Brain microvascular endothelial cell (primary cell): ENCODE measurements at places on chromosomes 1 and 21.

GRCh38 chr1:55056632-55056992, 17.3 kb downstream of the PCSK9 start:
- DNase-seq: no peak

- no peak for DNase-seq
Observed at GRCh38 chr1:237139732-237140131, 97.7 kb downstream of the RYR2 start.

DNA sequence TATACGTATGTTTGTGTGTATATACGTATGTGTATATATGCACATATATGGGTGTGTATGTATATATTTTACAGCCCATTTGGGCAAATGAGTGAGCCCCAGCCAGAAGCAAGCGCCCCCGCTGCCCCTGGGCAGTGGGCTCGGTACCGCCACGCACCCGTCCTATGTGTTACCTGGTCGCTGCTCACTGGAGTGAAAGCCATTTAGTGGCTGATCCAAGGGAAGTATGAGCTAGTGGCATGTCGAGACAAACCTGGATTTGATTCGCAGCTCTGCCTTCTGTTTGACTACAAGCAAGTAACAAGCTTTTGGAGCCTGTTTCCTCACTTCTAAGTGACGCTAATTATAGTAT, 35.8 kb upstream of the JAK1 start:
- no peak for DNase-seq

GRCh38 chr21:32329776-32330175, 31.1 kb downstream of the MRAP start:
- DNase-seq: no peak

GRCh38 chr1:97209381-97209957, 487.9 kb downstream of the PTBP2 start:
- no peak for DNase-seq

GRCh38 chr1:196543833-196544232, 64.4 kb downstream of the KCNT2 start:
- DNase-seq: no peak

- DNase-seq: no peak
Observed at GRCh38 chr1:11531943-11532342, 53.0 kb downstream of the DISP3 start.

DNA sequence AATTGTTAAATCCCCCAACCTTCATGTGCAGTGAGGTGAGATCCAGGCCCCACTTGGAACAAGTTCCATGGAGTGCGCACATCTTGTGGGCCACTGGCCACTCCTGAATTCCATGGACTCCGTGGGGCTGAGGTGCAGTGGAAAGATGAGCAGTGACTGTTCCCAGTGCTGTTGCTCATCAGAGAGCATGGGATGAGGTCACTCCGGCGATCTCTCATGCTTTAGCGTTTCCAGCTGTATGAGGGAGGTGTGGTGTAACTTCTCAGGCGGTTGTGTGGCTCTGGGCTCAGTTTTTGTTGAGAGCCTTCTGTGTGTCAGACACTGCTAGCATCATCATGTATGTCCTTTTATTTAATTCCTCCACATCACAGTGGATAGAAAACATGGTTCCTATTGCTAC, 96.2 kb downstream of the GALNT2 start:
- DNase-seq: peak; percentile 74

- no peak for DNase-seq
Observed at GRCh38 chr1:11061652-11062365, 2.0 kb upstream of the SRM start.

GRCh38 chr1:78491451-78492071, 787 bp downstream of the PTGFR start:
- peak; percentile 39 for DNase-seq

DNA sequence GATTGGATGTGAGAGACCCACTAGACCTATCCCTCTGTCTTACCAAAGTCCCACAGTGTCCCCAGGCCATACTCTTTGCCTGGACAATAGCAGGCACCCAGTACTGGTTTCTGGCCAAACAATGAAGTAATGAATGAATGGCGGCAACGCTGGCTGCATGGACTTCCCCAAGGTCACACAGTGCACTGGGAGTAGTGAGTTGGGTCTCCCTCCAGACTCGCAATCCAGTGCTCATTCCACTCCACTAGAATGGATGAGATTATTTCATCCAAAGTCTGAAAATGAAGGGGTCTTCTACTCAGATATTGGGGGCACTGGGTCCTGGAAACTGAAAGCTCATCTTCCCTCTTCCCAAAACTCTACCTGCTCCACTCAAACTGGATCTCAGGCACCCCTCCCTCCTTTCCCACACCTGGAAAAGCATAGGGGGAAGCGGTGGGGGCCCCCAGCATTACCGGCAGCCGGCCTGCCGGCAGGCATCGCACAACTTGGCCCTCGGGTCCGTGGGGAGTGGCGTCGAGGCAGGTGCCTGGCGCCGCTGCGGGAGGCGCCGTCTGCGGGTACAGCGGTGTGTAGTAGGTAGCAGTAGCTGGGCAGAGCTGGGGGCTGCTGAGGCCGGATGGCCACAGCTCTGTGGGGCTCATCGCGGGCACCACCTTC, 816 bp downstream of the E2F2 start:
- DNase-seq: no peak

GRCh38 chr21:34857874-34858273, 189.1 kb downstream of the CLIC6 start:
- DNase-seq: no peak

GRCh38 chr1:3774946-3775489, 2.5 kb downstream of the SMIM1 start:
- DNase-seq: no peak

DNA sequence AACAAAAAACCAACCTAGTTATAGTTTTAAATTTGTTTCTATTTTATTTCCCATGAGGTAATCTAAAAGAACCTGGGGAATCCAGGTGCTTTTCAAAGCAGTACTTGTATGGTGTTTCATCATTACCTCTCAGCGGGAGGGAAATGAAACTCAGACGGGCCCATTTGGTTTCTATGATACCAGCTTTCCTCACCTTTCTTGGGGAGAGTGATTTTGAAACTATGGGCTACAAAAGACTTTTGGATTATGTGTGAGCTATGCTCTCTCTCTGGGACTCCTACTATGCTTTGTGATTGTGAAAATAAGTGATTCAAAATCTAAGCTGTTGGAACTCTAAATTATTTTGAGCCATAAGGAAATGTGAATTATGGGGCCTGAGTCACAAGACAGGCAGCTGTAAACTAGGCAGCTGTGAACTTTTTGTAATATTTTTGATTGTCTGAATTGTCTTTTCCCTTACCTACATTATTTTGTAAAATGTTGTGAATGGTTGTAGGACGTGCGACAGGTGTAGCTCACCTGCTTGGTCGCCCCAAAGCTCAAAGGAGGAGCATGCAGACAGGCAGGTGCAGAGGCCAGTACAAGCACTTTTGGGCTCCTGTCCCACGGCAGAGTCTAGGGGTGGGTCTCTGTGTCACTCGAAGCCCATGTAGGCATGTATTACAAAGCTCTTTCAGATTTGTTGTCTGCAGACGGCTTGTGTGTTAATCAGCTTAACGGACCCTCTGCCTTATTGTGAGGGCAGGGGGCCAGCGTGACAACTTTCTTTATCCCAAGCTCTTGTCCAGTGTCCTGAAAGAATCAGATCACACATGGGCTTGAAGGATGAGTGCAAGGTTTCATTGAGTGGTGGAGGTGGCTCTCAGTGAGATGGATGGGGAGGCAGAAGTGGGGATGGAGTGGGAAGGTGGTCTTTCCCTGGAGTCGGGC, 64.8 kb upstream of the BACH1 start:
- no peak for DNase-seq

DNA sequence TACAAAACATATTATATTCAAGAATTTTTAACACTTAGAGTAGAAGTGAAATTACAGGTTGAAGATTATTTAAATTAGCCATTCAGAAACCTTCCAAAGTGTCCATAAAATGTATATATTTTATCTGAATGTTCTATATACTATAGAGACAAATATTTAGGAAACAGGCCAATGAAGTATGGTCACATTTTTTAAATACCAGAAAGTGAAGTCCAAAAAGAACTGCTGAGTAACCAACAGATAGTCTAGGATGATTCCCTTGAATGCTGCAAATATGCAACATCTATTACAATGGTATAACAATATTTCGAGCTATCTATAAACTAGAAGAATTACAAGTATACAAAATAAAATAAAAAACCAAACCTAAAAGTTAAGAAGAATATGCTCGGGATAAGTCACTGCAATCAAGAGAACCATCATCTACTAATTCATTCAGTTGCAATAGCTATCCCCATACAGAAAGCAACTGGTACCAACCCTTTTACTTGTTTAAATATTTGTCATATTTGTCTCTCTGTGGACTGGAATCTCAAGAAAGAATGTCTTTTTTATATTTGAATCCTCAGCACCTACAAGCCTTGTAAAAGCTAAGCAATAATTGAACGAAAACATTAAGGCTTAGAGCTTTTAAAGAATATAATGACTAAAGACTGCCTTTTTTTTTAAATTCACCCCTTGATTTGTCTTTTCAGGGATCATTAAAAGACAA, 8.1 kb downstream of the ODF2L start:
- DNase-seq: no peak

DNA sequence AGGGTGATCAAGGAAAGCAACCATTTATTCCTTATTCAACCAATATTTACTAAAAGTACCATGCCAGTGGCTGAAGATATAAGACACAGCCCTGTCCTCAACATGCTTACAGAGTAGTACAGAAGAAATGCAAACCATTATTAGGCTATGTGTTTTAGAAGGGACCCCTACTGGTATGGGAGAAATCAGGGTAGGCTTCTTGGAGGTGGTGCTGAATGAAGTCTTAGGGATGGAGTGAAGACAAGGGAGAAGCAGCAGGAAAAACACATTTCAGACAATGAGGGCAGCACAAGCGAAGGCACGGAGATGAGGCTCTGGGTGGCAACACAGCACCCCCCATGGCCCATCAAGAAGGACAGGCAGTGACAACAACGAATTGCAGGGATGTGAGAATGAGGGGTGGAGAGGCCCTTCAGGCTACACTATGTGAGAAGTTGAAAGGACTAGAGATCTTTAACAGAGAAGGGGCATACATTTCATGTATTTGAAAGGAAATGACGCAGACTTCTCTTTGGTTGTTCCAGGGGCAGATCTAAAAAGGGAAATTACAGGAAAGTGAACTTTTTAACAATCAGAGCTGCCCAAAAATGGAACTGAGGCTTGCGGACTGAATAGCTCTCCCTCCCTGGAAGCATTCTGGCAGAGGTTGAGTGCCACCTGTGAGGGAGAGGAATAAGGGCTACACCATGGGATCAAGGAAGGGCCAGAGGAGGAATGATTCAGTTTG, 16.8 kb upstream of the CD58 start:
- DNase-seq: no peak

- peak; percentile 36 for DNase-seq
Observed at GRCh38 chr1:110084227-110085078, 14.0 kb upstream of the ALX3 start.

DNA sequence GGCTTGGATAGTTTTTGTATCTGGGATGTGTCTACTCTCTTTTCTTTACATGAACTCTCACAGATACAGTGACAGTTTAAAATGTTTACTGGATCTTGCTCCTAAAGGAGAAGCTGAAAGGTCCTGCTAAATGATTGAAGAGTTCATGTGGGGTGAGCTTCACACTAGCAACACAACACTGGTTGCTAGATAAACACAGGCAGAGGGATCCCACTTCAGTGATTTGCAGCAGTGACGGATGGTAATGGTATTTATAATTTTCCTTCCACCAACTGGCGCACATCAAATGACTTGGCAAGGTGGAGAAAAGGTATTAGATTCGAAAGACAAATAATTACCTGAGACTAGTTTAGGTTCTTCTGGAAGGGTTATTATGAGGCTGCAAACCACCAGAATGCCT, 270.2 kb downstream of the TBX15 start:
- DNase-seq: no peak

GRCh38 chr21:32020564-32020963, 147.7 kb downstream of the HUNK start:
- DNase-seq: no peak

DNA sequence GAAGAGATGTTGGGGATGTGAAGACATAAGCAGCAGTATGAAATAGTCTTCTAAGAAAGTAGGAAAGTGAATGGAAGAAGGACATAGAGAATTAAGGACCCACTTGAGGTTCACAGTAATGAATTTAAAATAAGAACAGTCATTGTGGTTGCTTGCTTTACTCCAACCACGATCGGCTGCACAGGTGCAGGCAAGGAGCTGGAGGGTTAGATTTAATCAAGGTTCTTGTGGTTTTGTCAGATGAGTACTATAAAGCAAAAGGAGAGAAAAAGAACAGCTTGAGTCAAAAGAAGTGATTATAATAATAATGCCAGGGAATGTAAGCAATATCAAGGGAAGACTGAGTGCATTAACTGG, 46.1 kb upstream of the RBM34 start:
- DNase-seq: no peak

DNA sequence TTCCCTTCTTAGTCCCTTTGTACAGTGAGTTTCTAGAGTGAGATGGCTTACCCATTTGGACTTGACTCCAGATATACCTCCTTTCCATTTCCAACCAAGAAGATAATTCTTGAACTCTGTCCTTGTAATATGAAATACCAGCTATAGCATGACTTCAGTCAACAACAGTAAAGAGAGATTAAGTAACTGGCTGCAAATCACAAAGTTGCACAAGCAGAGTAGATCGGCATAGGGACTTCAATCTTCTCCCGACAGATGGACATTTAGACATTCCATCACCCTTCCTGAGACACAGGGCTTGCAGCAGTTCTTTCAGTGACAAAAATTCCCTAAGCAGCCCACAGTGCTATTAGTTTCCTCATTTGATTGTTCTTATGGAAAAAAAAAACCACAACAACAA, 44.6 kb downstream of the JAK1 start:
- no peak for DNase-seq

DNA sequence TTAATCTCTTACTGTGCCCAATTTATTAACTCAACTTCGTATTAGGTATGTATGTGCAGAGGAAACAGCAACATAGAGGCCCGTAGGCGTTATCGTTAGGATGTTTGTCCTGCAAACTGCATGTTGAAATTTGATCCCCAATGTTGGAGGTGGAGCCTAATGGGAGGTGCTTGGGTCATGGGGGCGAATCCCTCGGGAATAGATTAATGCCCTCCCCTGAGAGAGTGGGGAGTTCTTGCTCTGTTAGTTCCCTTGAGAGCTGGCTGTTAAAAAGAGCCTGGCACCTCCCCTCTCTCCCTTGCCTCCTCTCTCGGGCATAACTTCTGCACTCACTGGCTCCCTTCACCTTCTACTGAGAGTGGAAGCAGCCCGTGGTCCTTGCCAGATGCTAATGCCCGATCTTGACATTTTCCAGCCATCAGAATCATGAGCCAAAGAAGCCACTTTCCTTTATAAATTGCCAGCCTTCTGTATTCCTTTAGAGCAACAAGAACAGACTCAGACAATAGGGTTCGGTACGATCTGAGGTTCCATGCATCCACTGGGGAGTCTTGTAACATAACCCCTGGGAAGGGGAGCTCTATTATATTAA, 149.0 kb upstream of the RAB4A start:
- no peak for DNase-seq

DNA sequence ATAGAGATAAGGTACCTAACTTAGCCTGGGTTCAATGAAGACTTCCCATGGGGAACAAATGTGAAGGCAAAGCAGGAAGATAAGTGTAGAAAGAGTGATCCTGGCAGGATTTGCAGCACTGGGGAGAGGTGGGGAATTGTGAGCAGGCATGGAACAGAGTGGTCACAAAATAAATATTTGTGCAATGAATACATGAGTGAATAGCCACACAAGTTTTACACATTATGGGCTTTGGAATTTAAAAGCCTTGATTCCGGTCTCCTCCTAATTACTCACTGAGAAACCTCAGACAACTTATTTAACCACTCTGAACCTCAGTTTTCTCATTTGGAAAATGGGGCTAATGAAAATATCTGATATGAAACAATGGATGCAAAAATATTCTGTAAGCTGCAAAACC, 148.3 kb downstream of the ELAVL4 start:
- DNase-seq: no peak
